Inflammatory macrophage (primary cell): ENCODE measurements at places on chromosomes 4 and X.
A peak's percentile ranks its signal among the peaks of the same experiment; 100 is the strongest.

DNA sequence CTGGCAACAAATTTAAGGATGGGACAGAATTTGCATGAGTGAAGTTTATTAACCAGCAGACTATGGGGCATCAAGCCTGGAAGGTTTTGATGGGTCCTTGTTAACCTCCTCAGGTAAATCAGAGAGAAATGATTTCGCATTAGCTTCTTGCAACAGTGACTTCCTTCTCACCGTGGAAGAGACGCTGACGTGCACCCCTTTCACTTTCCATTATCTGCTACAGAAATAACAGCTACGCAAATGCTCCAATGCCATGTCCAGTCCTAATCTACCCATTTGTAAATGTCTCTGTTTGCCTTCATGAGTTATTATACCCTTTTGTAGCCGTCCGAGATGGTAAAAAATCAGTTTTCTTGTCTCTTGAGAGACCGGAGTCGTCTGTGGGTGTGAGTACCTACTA lies 100.3 kb downstream of the SLC34A2 start:
- DNase-seq = no peak

DNA sequence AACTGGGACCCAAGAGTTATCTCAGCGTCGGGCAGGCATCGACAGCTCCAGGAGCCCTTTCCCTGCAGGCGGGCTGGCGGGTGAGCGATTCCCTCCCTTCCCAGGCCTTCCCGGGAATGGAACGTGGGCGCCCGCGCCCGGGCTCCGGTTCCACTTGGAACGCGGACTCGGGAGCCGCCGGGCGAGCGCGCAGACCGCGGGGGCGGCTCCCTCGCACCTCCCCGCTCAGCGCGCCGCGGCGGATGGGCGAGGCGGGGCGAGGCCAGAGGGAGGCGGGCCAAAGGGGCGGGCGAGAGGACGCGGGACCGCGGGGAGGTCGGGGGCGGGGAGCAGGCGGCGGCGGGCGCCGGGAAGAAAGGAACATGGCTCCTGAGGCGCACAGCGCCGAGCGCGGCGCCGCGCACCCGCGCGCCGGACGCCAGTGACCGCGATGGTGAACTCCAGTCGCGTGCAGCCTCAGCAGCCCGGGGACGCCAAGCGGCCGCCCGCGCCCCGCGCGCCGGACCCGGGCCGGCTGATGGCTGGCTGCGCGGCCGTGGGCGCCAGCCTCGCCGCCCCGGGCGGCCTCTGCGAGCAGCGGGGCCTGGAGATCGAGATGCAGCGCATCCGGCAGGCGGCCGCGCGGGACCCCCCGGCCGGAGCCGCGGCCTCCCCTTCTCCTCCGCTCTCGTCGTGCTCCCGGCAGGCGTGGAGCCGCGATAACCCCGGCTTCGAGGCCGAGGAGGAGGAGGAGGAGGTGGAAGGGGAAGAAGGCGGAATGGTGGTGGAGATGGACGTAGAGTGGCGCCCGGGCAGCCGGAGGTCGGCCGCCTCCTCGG lies at the start of gene PKD2:
TSS of gene PKD2 (plus strand) at position 332 of the 818 bp plus-strand sequence. CDS start at position 431, 99 bp downstream.
- DNase-seq = peak; percentile 65

DNA sequence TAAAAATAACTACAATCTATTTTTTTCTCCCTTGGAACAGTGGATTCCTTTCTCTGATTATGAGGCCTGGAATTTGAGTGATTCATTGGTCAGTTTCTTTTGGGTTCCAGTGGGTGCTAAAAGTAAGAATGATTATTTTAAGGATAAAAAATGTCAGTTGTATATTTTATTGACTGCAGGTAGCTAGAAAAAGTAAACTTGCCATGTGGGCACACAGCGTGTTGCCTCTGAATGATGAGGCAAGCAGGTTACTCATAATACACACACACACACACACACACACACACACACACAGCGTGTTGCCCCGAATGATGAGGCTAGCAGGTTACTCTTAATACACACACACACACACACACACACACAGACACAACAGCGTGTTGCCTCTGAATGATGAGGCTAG lies 13.8 kb downstream of the GALNT7 start:
- DNase-seq = peak; percentile 4

DNA sequence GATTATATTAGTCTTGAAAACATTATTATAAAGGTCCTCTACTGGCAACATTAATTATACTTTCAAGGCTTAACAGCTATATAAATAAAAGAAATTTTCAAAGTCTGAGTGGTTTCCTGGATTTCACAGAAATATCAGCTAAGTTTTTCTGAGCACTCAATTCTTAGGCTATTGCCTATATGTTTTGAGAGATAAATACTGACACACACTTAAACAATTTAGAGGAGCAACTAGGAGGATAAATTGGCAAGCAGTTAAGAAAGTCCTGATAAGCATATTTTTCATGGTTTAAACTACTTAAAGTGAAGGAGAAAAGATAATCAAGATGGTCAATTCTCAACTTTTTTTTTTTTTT lies 2.7 kb upstream of the MGARP start:
- DNase-seq = no peak

DNA sequence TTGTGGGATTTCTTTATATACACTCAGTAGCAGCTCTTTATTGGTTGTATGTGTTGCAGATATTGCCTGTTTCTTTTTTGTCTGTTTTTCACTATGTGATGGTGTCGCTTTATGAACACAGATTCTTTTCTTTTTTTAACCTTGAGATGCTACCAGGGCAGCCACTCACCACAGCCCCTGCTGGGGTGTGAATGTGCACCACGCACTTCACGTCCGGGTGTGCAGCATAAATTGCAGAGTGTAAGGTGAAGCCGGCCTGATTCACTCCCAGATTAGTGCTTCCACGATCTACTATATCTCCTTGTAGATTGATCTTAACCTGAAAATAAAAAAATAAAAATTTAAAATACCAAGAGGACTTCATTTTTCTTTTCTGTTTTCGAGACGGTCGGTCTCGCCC lies 71.4 kb downstream of the FAM193A start:
- DNase-seq = no peak

- no peak for DNase-seq
These were observed 90.0 kb upstream of the EXOC1L start for GRCh38 chr4:55729351-55730279.

DNA sequence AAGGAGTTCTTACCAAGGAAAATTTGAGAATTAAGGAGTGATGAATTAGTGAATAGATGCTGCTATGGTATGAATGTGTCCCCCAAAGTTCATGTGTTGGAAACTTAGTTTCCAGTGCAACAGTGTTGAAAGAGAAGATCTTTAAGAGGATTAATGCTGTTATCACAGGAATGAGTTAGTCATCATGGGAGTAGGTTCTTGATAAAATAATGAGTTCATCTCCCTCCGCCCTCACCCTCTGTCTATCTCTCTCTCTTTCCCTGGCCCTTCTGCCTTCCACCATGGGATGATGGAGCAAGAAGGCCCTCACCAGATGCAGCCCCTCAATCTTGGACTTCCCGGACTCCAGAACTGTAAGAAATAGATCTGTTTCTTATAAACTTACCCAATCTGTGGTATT lies 38.3 kb upstream of the KLHL8 start:
- DNase-seq = no peak

DNA sequence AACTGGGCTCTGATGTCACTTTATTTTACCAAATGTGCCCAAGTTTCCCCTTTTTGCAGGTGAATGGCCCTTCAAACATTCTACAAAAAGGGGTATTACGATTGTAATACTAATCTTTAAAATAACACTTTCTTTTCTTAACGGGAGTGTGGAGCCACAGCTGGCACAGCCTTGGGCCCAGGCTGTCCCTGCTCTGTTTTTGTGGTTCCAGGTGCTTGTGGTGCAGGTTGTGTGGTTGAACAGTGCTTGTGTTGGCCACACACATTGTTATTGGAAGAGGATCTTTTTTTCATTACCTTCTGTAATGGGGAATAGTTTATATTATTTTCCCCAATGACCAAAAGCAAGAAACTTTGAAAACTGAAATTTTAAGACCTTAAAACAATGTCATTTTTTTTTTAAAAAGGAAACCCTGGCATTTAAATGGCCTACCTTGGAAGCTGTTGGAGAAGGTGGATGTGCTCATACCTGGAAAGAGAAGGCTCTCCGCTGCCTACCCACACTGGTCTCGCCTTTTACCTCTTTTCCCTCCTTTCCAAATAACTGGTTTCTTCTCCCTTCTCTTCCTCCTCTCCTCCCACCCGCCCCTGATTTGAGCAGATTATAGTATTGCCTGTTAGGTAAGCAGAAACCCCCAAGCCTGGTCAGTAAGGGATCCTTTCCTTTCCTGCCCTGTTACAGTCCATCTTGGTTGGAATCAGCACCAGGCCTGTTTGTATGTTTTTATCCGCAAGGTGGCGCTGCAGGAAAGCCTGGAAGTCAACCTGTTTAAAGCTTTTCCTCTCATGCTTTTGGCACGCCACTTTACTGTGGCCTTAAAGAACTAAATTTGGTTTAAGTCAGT lies 28.6 kb downstream of the HADH start:
- peak; percentile 77 for DNase-seq

DNA sequence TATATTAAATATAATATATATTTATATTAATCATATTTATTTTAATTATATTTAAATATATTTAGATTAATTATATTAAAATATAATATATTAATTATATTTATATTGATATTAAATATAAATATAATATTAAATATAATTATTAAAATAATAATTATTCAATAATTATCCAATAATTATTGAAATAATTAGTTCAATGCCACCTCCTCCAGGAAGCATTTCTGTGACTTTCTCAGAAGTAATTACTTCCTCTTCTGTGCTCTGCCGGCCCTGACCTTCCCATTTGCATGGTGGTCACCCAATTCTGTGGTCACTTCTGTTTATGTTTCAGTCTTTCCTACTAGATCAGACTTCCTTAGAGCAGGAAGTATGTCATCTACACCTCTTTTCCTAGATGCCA lies 45.8 kb downstream of the EVC2 start:
- DNase-seq = no peak

- DNase-seq = no peak
These were observed 694.4 kb downstream of the TRAM1L1 start for GRCh38 chr4:116391020-116391419.

GRCh38 chr4:140020457-140021361 lies 133.3 kb downstream of the MAML3 start:
- no peak for DNase-seq

DNA sequence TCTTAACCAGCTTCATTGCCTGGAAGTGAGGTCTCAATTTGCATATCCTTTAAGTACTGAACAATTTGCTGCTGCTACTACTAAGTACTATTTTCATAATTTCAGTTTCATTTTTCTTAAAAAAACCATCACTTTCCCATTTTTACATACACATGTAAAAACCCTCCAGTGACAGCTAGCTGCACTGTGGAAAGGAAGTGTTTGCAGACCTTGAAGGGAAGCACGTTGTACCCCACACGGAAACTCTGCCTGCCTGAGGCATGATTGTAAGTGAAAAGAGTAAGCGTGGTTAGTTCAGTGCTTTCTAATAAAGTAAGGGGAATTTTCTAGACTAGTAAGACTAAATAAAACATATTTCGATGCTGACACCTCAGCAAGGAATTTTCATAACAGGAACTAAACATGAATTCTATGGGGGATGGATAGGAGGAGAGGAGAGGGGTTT lies 103.6 kb downstream of the RAPGEF2 start:
- peak; percentile 10 for DNase-seq

DNA sequence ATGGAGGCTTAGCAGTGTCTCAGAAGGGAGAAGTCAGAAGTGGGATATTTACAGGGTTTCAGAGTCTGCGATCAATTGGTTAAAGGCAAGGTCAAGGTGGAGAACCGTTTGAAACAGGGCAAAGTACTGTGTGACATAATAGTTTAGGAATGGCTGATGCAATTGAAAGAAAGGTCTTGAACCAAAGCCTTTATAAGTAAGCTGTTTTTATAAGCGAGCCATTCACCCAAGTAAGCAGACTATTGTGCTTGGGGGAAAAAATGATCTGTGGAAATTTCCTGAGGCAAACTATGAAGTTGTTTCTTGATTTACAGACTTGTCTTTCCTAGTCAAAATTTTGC lies 327.3 kb downstream of the CAMK2D start:
- no peak for DNase-seq

DNA sequence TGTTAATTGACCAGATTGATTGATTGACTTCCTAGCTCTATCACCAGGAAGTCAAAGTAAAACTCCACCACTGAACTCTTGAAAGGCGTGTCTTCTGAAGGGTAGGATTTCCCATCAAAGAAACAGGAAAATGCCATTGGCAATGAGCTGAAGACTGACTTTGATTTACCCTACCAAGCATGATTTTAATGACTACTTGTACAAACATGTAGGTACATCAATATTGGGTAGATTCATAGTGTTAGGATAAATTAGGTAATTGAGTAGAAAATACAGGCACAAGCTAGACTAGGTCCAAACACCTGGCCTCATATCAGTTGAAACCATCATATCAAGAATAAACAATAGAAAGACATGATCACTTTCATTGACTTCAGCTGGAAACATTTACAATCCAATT lies 53.2 kb upstream of the ATXN3L start:
- no peak for DNase-seq

- DNase-seq = no peak
These were observed 72.8 kb downstream of the ARHGEF38 start for GRCh38 chr4:105625214-105625613.

GRCh38 chrX:24306440-24306839 lies 7.4 kb downstream of the SUPT20HL2 start:
- DNase-seq = no peak

DNA sequence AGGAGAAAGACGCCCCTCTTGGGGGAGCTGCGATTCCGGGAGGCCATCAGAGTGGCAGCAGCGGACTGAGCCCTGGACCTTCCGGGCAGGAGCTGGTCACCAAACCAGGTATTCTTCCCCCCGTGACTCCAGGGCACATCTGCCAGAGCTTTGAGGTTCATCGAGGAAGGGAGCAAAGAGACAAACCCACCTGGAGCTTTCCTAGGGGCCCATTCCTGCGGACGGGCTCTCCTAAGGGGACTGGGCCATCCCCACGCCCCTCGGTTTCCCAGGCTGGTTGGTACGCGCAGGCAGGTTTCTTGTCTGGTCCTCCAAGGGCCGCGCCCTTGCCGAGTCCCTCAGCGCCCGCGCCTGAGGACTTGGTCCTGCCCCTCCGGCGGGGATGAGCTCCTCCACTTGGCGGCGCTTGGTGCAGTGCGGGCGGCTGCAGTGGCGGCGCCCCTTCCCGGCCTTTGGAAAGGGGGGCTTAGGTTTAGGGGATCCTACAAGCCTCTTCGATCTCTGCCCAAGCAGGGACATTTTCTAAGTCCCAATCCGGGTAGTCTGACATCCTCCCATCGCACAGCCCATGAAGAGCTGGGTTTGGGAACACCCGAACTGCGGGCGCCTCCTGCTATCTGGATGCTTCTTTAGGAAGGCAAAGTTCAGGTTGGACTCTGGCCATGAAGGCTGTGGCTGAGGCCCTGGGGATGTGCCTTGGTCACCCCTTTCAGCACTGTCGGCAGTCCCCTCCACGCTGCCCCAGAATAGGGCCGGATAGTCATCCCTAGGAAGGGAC lies 538 bp downstream of the STBD1 start:
- DNase-seq = peak; percentile 18

GRCh38 chrX:1870421-1870820 lies 255.6 kb downstream of the ASMT start:
- DNase-seq = no peak

- DNase-seq = no peak
These were observed 55.0 kb upstream of the PPP1R2C start for GRCh38 chrX:42832764-42833549.

- DNase-seq = no peak
These were observed 305.5 kb upstream of the TACR3 start for GRCh38 chr4:104025251-104025650.
